ENCODE measurements at places on chromosomes 7 and 10.

DNA sequence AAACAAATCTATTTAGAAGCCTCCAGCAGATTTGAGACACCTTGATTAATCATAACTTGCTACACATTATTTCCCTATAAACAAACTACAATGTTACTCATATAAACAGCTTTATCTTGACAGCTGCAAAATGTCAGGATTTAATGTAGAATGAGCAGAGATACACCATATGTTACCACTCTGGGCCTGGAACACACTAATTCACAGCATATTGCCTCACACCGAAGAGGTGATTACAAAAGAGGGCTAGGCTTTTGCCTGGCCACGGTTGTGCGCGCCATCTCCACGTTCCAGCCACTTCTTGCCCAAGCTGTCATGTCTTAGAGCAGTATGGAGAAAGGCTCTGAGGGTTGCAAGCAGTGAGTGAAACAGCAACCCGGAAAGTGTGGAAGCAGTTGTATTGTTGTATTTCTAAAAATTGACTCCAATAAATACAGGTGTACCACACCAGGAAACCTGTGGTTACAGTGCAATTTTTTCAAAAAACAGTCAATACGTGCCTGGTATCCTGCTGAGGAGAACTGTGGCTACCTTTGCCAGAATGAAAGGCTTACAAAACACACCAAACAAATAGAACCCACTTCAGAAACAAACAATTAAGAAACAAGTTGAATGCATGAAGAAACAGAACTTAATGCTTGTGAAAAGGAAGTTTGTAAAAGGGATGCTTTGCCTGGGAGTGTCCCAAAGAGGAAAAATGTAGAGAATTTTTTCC is 498.1 kb downstream of the PLXNA4 start:
- DNase-seq: no peak

DNA sequence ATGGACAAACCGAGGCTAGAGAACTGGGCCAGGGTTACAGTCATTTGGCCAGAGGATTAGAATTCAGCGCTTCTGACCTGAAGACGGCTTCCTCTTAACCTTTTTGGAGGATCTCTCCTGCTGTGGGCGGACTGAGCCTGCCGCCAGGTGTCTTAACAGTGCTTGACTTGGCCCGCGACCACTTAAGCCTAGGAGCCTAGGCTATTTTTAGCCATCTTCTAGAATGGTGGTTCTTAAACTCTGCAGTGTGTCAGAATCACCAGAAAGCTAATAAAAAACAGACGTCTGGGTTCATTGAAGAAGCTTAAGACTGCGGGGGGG is 722 bp downstream of the MDH2 start:
- DNase-seq: no peak

DNA sequence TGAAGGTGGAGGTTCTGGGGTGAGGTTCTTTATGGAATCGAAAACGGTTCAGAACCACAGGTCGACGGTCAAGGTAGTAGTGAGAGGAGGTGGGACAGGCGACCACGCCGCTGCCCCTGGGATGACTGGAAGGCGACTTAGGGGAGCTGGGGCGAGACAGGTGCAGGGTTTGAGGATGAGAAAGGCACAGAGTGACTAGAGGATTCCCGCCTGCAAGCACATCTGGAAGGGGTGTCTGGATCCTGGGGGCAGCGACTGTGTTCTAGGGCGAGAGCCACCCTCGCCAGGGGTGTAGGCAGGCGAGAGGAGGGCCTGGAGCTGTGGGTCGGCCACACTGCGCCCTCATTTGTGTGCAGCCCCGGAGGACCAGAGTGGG is 468 bp upstream of the IRF5 start:
- DNase-seq: no peak

GRCh38 chr10:43365001-43365400 is 6.4 kb upstream of the FXYD4 start:
- DNase-seq: no peak

DNA sequence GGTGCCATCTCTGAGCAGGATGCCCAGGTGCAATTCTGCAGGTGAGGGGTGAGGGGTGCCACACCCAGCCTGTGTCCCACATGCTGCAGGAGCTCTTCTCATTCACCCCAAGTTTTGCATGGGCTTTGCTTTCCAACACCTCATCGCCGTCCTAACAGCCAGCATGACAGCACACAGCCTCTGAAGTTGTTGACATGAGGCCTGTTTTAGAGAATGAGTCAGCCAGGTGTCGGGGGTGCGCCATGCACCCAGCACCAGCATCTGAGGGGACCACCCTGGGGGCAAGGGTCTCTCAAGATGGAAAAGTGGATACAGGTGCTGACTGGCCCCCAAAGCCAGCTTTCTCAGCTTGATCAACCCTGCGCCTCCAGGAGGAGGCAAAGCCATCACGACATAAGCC is 146.0 kb downstream of the GRID1 start:
- DNase-seq: no peak

GRCh38 chr10:97705006-97705670 is 8.4 kb upstream of the MARVELD1 start:
- DNase-seq: no peak

Data from CD4-positive, alpha-beta T cell treated with Interleukin-15 for 1 hour (primary cell).